ENCODE measurements at places on chromosomes 7 and 10. TPM values are rescaled to one million over a fixed set of nuclear protein-coding genes. Genes with fewer than 3 reads are reported as not detected.

GRCh38 chr10:24947304-24948097, 4.9 kb downstream of the PRTFDC1 start:
- H3K27ac ChIP-seq: no peak overlapping the region
- H3K4me1 ChIP-seq: peaks cover 14% of the 10 kb centered on the region
- no peak overlapping the region for H3K4me3 ChIP-seq
- DNase-seq: no peak

The CFAP70 gene
- 0.58 TPM for total RNA-seq

The MMD2 gene
- total RNA-seq: not detected

The SMURF1 gene
- 12.3 TPM for total RNA-seq

DNA sequence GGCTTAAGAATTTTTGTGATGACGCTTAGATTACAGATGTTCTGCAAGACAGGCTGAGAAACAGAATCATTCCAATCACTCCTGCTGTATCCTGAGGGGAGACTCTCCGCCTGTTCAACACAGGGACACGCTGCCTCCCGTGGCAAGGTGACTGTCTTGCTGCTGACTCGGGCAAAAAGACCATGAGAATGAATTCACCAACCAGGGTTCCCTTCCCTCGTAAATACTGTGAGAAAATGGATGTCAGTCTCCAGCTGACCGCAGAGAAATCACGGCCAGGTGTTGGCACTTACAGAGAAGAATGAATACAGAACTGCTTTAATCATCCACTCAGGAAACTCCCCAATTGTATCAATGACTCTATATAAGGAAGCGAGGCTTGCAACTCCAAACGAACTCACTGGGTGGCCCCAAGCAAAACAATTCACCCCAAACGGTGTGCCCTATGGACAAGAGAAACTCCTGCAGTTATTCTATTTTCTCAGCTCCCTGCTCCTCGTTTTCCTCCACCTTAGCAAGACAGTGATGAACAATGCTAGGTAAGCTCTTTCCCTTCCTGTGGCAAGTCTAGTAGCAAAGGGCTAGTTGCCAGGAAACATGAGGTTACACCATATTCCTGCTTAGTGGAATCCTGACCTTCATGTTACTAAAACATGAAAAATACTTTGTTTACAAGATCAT, 22.8 kb downstream of the GNA12 start:
- H3K27ac ChIP-seq: no peak overlapping the region
- peaks cover 40% of the 10 kb centered on the region for H3K4me1 ChIP-seq
- no peak overlapping the region for H3K4me3 ChIP-seq
- no peak for DNase-seq
- H3K27me3 ChIP-seq: no peaks in the 10 kb centered on the region

Measured in activated naive CD8-positive, alpha-beta T cell treated with anti-CD3 and anti-CD28 coated beads for 36 hours (primary cell).